H54 (cell line): ENCODE measurements at places on chromosomes 7 and 10.

- DNase-seq: no peak
Observed at GRCh38 chr7:50714857-50715256, 67.8 kb downstream of the GRB10 start.

DNA sequence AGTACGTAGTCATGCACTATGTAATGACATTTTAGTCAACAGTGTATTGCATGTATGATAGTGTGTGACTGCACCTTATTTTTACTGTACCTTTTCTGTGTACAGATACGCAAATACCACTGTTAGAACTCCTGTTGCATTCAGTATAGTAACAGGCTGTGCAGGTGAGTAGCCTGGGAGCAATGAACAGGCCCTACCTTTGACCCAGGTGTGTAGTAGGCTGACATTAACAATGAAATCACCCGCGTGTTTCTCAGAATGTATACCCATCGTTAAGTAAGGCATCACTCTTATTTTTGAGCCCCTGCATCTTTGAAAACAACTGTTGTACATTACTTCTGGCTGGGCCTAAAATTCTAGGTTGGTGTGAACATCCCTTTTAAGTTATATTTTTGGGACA is 41.6 kb downstream of the DAGLB start:
- no peak for DNase-seq

GRCh38 chr7:155523168-155523675 is 23.1 kb downstream of the CNPY1 start:
- no peak for DNase-seq

- no peak for DNase-seq
Observed at GRCh38 chr7:16015981-16016380, 329.5 kb upstream of the MEOX2 start.

DNA sequence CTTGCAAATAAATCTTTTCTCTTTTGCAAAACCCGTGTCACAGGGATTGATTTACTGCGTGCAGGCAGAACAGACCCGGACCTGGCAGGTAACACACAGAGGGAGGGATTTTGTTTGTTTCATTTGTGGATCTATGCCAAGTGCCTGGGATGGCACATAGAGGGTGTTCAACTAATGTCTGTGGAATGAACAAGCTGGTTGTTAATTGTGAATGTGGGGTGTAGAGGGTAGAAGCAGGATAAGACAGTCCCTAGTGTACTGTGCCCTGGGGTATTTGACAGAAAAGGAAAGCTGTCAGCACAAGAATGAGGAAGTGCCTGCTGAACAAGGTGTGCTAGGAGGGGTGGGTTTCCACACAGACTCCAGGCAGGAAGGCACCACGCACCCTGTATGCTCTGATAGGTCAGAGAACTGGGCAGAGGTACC is 331.8 kb downstream of the CALN1 start:
- DNase-seq: no peak

DNA sequence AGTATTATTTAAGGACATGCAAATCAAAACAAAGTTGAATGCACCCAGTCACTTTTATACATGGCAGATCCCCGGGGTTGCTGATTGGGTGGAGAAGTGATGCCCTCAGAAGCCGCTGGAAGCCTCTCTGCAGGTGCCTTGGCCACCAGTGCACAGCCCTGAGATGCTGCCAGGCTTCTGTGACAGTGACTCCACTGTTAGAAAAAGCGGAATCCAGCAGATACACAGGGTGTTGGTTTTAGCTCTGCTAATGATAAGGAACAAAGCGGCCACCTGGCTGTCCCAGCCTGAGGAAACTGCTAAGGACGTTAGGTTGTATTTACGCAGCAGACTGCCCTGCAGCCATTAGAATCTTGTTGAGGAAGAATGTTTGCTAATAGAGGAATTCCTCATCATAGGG is 47.5 kb downstream of the JAKMIP3 start:
- no peak for DNase-seq

DNA sequence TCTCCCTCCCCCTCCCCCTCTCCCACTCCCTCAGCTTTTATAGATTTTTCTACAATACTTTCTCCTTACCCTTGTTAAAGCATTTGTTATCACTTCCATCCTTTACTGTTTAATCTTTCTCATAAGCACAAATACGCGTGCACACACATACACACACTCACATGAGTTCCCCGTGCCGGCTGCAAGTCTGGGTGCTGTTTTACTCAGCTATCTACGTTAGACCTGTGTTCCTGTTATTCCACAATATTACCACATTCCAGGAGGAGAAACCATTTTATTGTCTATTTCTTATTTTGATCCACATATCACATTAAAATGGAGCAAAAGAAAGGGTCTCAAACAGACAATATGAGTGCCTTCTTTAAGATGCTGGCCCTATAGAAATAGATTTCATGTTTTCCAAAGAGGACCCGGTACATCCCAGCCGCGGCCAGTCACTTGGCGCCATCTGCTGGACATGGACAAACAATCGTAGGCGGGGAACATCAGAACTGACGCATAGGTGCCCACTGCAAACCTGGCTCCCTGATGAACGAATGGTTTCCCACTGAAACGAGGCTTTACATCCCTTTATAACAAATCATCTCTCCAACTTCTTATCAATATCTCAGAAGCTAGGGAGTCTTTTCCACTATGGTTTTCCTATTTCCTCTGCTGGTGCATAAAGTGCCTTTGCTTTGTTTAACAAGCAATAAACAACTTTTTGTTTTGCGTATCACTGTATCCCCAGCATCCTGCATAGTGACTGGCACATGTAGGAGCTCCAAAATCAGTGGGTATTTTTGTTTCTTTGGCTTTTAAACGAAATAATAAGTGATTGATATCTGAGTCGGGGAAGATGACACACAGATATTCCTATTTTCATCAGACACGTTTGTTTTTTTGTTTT is 25.2 kb upstream of the OPTN start:
- peak; percentile 65 for DNase-seq

- DNase-seq: no peak
Observed at GRCh38 chr7:17963281-17963680, 23.0 kb upstream of the SNX13 start.

DNA sequence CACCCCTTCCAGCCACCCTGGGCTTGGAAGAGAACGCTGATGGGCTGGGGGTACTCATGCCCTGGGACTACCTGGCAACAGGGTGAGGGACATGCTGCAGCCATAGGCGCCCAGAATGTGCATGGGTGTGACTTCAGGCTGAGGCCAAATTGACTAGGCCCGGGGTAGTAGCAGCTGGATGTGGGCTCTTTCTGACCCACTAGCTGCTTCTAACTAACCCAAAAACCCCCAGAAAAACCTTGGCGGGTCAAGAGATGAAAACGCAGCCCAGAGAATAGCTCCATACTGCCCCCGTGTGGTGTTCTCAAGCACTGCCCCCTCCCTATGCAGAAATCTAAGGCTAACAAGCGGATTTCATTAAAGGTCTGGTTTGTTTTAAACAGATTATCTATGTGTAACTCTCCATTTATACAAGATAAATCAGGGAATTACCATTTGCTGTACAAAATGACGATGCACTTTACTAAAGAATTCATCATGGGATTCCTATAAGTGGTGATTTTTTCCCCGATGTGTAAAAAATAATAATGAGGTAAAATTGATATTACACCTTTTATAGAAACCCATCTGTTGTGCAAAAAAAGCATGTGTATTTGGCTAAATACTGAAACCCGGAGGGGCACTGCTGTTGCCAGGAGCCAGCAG is 4.2 kb downstream of the SMARCD3 start:
- DNase-seq: peak; percentile 87

- no peak for DNase-seq
Observed at GRCh38 chr10:61795551-61795950, 105.9 kb upstream of the ARID5B start.

DNA sequence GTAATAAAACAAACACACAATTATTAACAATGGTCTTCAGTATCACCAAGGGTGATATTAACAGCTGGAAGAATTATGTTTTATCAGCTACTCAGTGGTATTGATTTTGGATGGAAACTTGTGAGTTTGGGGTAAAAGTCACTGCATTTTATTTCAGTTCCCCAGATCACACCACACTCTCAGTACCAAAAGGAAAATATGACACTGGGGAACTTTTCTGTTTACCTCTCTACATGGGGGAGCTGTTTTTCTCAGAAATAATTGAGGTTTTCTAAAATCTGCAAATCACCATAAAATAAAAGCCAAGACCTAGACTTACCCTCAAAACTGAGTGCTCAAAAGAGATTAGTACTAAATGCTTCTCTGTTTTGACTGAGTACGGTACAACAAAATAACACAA is 98.6 kb upstream of the FEZF1 start:
- no peak for DNase-seq

- no peak for DNase-seq
Observed at GRCh38 chr10:52621635-52622079, 150.9 kb downstream of the MBL2 start.

DNA sequence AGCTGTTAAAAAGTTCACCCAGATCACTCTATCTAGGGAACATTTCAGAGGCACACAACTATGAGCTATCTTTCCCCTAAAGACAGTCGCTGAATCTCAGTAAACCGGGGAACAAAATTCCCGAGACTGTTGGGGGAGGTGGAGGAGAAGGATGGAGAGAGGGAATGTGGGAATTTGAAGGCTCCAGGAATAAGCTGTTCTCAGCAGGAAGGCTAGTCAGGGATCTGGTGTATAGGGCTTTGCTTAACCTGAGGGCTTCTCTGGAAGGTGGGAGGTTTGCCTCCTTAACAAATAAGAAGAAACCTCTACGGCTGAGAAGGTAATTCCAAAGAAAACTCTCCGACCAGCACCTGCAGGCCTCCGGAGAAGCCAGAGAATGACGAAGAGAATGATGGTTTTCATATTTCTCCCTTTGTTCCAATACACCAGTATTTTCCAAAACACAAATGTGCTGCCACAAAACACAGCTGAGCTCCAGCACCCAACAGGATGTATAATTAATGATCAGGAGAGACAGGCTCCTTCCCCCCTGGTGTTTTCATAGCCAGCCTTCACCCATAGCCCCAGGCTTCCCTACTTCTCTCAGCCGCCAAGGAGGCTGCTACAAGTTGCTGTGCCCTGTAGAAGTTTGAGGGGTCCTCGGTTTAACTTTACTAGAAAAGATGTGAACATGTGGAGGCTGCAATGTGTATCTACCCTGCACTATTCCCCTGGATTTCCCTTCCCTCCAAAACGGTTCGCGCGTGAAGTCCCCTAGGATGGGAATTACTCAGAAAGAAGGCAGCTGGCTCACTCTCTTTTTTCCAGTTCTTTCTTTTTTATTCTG is 2.0 kb downstream of the KCNMA1 start:
- DNase-seq: peak; percentile 62
